Stimulated activated CD4-positive, alpha-beta T cell treated with anti-CD3 and anti-CD28 coated beads, Interleukin-4, amount 100 ng/mL, for 48 hours (primary cell): ENCODE measurements at places on chromosomes 3 and 15.

DNA sequence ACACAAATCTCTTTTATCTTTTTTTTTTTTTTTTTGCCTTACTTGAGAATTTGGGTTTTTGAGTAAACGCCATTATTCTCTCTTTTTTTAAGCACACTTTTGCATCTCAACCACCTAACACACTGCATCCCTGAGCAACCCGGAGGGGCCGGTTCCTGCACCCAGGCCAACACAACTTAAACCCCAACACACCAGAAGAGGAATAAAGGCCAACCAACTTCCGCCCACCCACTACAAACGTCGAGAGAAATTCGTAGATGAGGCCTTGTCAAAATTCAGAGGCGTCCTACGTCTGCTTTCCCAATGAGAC is 389 bp upstream of the CCNB2 start:
- DNase-seq: peak; percentile 6

DNA sequence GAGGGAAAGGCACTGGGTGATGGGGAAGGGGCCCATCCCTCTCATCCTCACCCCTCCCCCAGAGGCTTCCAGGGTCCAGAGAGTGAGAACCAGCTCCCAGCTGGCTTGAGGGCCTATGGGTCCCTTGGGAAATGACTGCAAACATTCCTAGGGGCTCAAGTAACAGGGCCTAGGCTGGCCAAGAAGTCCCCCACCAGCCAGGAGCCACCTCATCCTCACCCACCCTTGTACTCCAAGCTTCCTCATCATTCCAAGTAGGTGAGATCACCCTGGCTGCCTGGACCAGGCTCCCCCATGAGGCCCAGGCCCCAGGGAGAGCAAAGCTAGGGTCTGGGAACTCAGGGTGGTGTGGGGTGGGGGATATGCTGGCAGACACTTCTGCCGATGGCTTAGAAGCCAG is 14.8 kb downstream of the LOXL1 start:
- no peak for DNase-seq

GRCh38 chr3:48157950-48158376 is 30.3 kb downstream of the CDC25A start:
- peak; percentile 41 for DNase-seq

- no peak for DNase-seq
Observed at GRCh38 chr3:54582424-54582823, 345.4 kb downstream of the LRTM1 start.

GRCh38 chr15:52254391-52254790 is 41.2 kb downstream of the MYO5C start:
- no peak for DNase-seq

DNA sequence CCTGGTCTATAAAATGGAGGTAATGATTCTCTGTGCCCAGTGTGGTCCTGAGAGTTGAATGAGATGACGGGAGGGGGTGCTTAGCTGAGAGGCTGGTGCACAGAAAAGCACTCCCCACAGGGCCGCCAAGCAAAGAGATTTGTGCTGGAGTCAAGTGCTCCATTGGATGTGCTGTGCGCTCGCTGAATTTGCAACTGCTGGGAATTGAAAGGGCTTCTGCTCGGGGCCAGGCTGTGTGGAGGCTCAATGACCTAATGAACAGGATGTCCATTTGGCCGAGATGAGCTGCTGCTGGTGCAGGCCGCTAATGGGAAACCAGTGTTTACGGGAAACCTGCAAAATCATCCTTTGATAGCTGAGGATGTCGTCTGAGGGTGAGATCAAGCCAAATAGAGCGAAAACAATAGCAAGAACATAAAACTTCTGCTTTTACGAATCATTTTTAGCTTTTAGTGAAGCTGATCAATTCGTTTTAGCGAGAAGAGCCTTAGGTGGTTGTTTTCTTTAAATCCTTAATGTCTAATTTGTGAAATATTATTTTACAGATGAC is 211.7 kb downstream of the GABRG3 start:
- DNase-seq: no peak

- DNase-seq: no peak
Observed at GRCh38 chr3:105365391-105366325, 1.1 kb upstream of the ALCAM start.

- DNase-seq: no peak
Observed at GRCh38 chr3:66390013-66390412, 110.8 kb downstream of the LRIG1 start.

DNA sequence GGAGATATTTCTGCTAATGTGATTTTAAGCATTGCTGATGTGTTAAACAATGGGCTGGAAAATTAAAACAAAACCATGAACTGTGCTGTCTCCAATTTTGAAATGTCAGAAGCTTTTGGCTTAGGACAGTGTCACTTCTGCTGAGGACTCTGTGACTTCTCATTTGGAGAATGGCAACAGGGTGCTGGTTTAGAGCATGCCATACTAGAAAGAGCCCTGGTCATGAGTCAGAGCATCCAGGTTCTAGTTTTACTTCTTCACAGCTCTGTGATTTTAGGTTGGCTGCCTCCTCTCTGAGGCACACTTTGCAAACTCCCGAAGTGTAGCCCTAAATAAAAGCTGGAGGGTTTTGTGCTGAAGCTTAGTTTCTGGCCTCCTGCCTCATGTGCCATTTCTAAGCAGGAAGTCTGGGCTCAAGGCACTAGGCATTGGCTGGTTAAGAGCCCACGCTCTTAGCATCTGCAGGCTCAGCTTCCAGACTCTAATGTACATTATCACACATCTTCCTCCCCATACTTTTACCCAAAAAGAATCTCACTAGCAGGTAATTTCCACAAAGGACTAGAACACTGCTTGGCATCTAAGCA is 193.8 kb downstream of the CNTN3 start:
- no peak for DNase-seq

GRCh38 chr3:25817107-25817506 is 27.2 kb downstream of the OXSM start:
- no peak for DNase-seq

DNA sequence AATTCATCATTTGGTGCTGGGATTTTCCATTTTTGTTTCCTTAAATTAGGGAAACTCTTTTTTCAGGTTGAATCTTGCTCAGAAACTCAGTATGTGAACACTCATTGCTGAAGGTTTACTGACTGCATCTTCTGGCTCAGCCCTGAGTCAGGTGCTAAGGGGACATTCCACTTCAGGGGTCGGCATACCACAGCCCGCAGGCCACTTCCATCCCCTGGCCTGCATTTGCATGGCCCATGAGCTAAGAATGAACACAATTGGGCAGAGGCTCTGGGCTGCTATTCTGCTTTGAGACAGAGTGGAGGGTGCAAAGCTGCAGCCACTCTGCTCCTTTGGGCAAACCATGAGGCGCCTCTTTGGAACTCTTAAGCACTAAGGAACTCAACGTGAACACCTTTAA is 165.0 kb downstream of the FEZF2 start:
- no peak for DNase-seq

DNA sequence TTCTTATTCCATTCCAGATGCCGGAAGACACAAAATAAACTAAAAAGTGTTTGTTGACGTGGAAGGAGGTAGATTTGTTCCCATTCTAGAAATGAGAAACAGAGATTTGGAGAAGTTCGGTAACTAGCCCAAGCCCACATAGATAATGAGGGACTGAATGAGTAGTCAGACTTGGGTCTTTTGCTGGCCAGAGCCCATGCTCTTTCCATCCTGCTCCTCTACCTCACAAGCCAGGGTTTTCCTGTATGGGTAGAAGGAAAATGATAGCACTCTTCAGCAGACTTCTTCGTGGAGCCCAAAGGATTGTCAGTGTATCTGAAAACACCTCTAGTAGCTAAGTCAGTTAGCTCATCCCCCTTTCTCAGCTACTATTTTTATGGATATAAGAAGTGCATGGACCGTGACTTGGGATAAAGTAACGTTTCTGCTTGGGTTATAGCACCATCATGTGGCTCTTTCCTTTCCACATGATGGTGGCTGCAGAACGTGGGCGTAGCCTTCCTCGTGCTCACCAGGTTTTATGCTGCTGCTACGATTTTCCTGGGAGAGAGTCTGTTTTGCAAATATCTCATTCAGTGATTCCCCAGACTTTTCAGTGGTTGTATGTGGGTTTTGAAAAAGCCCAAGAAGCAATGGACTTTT is 84.6 kb downstream of the DGKG start:
- no peak for DNase-seq

DNA sequence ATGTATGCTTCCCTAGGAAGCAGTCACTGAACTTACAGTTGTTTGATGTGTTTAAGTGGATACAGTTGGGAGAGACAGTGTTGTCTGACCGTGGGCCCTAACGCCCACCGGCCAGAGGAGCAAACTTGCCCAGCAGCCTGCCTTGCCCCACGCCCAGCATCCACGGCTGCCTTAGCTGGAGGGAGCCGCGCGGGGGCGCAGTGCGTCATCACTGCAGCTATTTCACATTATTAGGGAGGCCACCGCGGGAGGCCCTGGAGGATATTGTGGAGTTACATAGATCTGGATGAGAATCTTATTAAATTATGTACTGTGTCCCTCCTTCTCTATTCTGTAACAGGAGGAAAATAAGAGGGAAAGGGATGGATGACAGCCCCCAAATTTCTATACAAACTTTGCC is 267.2 kb downstream of the GABRG3 start:
- no peak for DNase-seq

DNA sequence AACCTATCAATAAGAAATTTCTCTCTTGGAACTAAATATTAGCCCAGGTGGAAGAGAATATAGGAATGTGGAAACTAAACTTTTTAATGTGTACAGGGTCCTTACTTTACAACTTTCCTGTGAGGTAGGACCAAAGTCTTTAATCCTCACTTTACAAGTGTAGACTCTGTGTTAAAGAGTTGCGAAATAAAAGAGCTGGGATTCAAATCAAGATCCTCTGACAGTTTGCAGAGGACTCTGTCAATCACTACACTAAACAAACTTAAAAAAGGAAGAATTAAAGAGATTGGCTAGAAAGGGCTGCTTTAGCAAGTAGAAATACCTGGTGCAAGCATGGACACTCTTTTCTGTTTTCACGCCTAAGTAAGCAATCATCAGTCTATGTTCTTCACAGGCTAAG is 139.4 kb downstream of the MECOM start:
- DNase-seq: no peak

DNA sequence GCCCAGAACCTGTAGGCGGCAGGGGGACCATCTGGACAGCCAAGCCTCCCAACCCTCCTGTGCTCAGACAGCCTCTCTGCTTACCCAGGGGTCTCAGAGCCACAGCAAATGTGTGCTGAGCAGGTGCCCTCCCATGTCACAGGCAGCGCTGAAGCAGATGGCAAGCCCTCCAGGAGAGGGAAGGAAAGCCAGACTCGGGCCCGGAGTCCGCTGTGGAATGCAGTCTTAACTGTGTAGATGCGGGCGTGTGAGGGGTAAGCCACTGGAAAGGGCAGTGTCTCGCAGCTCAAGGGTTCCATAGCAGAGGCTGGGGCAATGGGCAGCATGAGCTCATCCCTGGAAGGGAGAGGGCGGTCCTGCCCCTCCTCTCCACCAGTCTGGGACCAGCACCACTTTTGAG is 45.6 kb downstream of the UMPS start:
- no peak for DNase-seq

DNA sequence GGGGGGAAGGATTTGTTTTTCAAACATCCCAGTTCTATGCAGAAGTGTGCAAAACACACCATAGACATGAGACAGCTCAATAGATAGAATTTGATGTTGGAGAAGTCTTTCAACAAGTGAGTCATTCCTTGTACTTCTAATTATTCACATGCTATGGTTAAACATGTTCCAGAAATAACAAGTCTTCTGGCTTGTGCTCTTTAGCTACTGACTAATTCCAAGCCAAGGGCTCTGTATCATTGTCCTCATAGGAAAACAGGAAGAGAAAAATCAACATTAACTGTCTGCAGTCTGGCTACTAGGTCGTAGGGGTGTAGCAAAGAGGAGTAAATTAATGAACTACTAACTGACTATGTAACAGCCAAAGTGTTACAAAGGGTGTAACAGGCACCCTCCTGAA is 25.8 kb downstream of the LDHAL6B start:
- no peak for DNase-seq

DNA sequence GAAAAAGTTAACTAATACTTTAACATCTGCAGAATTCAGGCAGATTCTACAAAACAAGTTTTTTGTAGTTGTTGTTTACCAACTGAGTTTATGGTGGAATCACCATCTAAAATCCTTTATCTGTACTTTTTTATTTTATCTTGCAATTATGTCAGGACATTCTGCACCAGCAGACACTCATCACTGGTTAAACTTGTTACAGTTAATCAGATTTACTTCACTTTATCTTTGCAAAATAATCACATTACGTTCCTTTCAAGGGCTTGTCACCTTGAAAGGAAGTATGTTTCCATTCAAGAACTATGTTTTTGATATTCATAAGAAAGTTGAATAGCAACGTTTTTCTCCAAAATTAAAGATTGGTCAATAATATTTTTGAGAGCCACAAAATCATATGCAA is 796.6 kb upstream of the ROBO1 start:
- no peak for DNase-seq

DNA sequence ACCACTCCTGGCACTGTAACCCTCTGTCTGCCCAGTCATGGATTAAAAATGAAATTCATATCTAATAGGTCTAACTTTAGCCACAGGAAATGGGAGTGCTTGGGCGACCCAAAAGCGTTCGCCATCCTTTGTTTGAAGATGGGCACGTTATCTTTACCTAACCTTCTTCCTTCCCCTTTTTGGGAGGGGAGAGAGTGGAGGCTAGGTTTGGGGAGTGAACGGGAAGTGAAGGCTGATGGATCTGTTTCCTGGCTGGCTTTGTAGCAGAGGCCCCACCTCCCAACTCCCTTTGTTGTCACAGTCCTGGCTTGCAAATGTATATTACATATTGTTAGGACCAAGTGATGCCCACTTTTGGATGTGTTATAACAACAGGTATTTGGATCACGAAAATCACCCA is 98.1 kb upstream of the ARHGEF3 start:
- DNase-seq: no peak

GRCh38 chr3:9124730-9125129 is 124.7 kb downstream of the SRGAP3 start:
- no peak for DNase-seq

DNA sequence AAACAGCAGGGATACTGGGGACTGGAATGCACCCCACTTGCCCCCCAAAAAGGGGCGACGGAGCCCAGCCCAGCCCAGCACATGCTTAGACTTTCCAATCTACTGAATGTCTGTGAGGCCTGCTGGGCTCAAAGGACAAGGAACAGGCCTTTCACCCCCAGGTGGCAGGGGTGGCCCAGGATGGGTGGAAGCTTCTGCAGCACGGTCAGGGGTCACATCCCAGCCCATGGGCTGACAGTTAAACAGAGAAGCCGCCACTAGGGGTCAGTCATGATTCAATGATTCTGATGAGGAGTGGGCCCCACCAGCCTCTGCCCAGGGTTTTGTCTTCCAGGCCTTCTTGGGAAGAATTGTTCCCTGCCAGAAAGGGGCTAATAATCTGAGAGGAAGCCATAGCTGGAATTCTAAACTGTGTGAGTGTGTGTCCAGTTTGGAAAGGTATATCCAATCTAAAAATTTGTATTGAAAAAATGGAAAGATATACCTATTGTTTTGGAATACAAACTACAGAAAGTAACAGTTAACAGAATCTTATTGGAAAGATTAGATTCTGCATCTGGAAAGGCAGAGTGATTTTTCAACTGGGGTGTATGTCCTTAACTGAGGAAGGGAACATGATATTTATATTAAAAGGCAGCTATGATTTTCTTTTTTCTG is 2.2 kb downstream of the CHRNB4 start:
- peak; percentile 62 for DNase-seq

GRCh38 chr15:90459368-90459767 is 70.4 kb upstream of the CRTC3 start:
- no peak for DNase-seq
